Fibroblast of skin of left biceps (primary cell): ENCODE measurements at places on chromosomes 13 and 19.

- DNase-seq: no peak
Measured at GRCh38 chr13:42259515-42259914, 12.4 kb upstream of the AKAP11 start.

DNA sequence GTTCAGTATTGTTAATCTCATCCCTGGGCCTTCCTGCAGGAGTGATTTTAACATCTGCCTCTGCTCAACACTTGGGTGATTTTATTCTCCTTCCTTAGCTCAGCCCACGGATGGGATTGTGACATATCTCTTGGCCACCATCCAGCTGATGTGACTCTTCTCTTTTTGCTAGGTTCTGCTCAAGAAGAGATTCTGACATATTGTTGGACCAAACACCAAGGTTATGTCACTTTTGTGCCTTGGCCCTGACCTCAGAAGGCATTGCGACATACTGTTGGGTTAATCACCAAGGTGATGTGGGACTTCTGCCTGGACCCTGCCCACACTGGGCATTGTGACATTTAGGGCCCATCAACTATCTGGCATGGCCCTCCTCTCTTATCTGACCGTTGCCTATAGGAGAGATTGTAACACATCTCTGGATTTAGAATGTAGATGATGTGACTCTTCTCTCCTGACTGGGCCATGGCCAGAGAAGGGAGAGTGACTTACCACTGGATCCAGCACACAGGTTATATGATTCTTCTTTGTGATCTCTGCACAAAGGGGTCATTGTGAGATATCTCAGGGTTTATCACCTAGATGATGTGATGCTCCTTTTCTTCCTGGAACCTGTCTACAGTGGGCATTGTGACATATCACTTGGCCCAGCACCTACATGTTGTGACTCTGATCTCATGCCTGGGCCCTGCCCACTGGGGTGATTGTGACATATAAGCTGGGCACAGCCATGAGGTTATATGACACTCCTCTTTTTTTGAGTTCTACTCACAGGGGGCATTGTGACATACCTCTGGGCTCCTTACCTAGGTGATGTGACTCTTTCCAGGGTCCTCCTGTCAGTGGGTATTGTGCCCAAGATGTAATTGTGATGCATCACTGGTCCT is 88.8 kb downstream of the ZNF429 start:
- DNase-seq: no peak

DNA sequence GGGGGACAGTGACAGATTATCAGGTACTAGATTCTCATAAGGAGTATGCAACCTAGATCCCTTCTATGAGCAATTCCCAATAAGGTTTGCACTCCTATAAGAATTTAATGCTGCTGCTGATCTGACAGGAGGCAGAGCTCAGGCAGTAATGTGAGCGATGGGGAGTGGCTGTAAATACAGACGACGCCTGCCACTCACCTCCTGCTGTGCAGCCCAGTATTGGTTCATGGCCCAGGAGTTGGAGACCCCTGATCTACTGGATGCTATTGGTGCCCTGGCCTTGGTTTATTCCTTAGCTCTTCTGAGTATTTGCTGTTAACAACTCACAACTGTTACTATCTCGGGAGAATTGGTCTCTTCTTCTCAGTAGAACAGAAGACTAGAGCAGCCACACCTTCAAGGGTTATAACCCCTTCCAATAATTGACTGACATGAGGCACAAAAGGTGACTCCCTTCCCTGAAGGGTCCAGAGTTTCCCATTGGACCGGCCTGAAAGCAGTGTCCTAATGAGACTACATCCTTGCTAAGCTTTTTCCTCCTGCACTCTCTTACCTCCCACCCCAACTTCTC is 35.0 kb upstream of the RBM26 start:
- DNase-seq: no peak

GRCh38 chr19:33192010-33192409 is 2.1 kb upstream of the LRP3 start:
- no peak for DNase-seq

DNA sequence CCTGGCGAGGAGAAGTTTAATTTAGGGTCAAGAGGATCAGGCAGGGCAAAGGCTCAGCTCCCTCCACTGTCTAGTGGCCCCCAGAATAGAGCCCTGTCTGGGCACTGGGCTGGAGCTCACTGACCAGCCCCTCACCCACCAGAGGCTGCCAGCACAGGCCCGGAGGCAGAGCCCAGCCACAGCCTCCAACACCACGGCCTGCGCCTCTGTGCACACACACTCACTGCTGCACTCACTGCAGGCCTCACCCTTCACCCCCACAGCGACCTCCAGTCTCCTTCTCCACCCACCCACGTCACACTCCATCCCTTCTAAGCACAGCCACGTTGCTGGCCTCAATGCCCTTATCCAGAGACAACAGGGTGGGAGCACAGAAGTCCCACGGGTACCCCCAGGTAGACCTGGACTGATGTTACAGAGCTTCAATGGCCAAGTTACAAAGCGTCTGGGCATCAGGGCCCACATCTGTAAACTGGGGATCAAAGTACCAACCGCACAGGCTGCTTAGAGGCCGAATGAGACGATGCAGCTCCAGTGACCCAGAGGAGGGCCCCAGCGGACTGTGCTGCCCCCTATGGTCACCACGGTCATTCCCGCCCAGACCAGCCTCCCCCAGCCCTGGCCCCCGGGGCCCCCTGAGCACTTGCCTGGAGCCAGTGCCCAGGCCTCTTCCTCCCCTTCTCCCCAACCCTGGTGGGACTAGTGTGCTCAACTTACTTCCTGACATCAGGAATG is 4.5 kb upstream of the PRKD2 start:
- no peak for DNase-seq
